ENCODE measurements at places on chromosomes 5 and 9.

- DNase-seq: peak; percentile 54
Observed at GRCh38 chr5:151155775-151156506, 1.6 kb downstream of the ANXA6 start.

GRCh38 chr9:138020120-138020794 lies 142.7 kb downstream of the CACNA1B start:
- DNase-seq: no peak

- no peak for DNase-seq
Observed at GRCh38 chr5:7680260-7680659, 170.7 kb downstream of the CFAP90 start.

DNA sequence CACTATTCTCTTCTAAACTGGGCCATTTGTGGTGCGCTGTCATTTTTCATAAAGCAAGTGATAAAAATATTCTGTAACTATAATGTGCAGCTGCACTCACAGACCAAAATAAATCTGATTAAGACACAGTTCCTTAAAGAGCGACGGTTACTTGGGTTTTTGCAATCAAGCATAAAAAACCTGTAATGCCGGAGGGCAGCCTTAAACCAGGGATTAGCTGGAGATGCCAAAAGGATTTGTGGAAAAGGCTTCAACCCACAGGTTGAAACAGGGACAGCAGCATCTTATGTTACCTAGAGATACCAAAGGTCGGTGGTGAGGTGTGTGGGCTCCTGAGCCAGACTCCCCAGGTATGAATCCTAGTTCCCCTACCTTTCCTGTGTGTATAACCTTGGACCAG lies 49.3 kb downstream of the CTNND2 start:
- DNase-seq: no peak

DNA sequence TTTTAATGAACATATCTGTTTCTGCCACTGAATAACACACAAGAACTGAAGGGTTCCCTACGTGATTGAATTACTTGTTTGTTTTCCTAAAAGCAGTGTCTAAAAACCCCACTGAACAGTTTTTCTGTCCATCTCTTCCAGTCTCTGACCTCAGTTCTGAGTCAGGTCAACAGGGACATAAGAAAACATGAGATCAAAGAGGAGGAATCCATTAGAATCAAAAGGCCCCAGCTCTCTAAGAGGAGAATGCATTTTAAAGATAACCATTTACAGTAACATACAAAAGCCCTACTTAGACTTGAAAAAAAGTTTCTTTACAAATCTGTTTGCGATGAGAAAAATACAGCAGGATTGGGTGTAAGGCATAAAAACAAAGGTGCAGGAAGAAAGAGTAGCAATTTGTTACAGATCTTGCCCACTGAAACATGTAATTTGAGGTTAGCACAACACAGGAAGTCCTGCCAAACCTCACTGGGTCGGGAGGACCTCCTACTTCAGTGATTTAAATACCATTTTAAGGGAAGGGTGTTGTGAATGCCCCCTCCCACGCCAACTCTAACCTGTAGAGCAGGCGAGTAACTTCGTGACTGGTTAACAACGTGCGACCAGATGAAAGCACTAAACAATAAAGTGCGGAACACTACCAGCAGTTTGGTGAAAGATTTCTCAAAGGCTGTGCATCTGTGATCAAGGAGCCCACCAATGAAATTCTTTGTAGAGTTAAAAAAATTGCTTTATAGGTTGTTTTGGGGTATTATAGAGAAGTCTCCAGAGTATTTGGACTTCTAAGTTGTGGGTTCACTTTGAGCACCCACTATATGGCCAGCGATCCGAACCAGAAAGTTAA lies 1.3 kb downstream of the QSOX2 start:
- no peak for DNase-seq

DNA sequence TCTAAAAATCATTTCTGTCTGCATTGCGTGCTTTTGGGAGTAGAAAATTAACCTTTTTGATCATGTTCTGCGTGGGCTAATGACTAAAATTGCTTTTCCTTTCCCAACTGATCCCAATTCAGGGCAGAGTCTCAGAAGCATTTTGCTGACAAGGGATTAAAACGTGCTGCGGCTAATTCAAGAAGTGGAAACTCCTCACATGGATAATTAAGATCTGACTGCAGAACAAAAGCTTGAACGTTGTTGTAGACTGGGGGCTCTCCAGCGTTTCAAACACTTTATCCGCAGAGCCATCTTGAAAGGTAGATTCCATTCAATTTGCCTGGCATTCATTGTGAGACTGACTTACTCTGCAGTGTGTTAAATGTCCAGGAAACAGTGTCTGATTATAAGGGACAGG lies 485.3 kb upstream of the DMAC1 start:
- DNase-seq: no peak

DNA sequence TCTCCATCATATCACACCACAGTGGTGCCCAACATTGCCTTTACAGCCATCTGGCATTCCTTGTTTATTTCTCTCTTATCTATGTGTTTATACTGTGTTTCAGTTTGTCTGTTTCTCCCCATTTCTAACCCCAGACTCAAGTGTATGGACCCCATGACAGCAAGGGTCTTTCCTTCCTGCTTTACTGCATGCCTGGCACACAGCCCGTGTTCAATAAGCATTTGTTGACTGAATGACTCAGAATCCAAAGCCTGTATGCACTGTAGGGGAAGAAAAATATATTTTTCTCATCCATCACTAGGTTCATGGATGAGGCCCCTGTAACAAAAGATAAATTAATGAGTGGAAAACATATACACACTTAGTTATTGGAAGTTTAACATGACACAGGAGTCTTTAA lies 190.8 kb upstream of the SEMA6A start:
- DNase-seq: no peak

GRCh38 chr5:61304590-61305381 lies 27.3 kb upstream of the ZSWIM6 start:
- no peak for DNase-seq

DNA sequence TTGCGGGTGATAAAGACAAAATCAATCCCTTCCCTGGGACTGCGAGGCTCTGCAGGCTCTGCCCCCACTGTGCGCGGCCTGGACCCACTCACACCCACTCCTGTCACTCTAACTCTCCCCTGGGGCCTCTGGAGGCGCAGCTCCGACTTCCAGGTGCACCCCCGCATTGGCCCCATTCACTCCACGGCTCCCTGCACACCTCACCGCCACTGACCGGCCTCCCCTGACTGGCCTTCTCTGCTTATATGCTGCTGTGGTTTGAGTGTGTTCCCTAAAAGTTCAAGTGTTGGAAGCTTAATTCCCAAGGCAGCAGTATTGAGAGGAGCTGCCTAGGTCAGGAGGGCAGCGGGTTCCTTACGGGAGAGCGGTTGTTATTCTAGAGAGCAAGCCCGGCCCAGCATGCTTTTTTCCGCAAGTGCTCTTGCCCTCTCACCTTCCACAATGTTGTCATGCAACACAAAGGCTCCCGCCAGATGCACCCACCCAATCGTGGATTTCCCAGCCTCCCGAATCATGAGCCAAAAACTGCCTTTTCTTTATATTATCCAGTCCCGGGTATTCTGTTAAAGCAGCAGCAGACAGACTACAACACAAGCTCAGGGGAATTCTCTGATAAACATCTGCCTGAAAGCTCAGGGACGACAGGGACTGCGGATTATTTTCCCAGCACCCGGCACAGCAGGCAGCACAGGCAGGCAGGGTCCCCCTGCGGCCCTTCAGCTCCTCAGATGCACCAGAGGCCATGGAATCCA lies 73.5 kb upstream of the LRRTM2 start:
- DNase-seq: no peak

DNA sequence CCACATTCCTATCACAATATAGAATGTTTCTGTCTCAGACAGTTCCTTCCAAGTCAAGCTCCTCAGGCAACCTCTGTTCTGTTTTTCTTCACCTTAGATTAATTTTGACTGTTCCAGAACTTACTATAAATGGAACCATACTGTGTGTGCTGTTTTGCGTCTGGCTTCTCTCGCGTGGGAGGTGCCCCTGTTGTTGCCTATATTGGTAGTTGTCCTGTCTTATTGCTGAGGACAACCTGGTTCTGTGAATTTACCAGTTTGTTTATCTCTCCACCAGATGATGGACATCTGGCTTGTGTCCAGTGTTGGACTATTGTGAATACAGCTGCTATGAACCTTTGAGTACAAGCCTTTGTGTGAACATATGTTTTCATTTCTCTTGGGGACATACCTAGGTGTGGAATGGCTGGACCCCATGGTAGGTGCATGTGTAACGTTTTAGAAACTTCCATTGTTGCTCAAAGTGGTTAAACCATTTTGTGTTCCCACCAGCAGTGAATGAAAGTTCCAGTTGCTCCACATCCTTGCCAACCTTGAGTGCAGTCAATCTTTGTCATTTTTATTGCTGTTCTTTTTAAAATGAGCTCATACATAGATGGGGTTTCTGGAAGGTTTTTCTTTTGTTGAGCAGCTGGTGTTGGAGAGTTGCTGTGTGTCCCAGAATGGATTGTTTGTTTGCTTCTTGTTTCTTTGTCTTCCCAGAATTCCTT lies 18.1 kb downstream of the HMCN2 start:
- no peak for DNase-seq

- no peak for DNase-seq
Observed at GRCh38 chr9:118635416-118635815, 733.8 kb downstream of the BRINP1 start.

- no peak for DNase-seq
Observed at GRCh38 chr5:141692533-141692888, 10.5 kb upstream of the ARAP3 start.

GRCh38 chr9:131736431-131736830 lies 3.4 kb downstream of the RAPGEF1 start:
- no peak for DNase-seq

GRCh38 chr9:100425758-100426157 lies 1.2 kb upstream of the MSANTD3 start:
- no peak for DNase-seq

DNA sequence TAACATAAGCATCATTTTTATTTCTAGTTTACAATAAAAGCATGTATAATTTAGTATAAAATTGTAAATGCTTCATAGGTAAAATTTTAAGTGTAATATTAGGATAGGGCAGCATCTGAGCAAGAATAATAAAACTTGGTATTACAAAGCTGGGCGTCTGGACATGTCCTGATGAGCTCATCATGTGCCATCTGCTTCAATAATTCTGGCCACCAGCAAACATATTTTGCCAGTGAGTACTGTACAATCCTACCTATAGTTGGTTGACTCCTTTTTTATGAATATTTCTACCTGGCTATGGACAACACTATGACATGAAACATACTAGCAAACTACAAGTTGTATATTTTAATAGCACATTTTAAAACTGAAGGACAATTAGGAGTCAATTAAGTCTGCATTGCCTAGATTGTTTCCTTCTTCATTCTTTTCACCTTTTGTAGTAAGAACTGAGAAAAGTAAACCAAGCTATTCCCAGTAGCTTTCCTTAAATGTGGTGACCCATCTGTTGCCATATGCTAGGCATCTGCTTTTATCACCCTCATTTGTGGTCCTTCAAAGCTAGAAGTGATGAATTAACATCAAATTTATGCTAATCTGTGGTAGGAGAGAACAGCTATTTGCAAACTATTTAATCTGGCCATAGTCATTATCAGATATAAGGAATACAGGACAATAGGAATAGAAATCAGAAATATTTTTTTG lies 23.4 kb downstream of the LURAP1L start:
- no peak for DNase-seq

GRCh38 chr9:132586830-132587591 lies 4.6 kb downstream of the BARHL1 start:
- no peak for DNase-seq

- DNase-seq: no peak
Observed at GRCh38 chr5:125085797-125086505, 339.5 kb upstream of the ZNF608 start.
